LNCaP clone FGC (cell line): ENCODE measurements at places on chromosomes 13 and 19.

DNA sequence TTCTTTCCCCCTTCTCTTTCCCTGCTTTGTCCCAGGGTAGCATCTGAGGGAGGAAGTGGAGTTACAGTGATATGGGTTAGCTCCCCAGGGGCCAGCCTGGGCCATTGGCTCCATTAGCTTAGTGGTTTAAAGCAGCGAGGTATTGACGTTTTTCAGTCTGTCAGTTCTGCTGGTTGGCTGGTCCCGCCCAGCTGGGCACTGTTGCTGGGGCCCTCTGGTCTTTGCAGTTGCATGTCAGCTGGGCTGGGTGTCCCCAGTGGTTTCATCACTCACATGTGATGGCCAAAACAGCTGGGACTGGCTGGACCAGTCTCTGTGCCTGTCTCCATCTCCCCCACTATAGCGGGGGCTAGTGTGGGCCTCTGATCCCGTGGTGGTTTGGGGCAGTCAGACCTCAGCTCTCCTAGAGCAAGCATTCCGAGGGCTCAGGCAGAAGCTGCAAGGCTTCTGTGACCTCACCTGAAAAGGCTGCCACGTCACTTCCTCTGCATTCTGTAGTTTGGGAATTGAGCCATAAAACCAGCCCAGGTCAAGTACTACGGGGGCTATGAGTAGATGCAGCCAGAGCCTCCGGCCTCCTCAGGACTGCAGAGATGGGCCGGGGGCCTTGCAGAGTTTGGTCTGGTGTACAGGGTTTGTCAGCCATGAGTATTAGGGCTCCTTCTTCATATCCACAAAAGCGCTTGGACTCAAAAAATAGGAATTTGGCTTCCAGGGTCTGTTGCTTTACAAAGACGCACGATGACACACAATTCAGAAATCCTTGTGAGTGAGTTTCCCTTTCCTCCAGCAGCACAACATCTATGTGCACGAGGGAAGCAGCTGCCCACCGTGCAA lies 30.0 kb downstream of the TSSK6 start:
- DNase-seq: no peak

DNA sequence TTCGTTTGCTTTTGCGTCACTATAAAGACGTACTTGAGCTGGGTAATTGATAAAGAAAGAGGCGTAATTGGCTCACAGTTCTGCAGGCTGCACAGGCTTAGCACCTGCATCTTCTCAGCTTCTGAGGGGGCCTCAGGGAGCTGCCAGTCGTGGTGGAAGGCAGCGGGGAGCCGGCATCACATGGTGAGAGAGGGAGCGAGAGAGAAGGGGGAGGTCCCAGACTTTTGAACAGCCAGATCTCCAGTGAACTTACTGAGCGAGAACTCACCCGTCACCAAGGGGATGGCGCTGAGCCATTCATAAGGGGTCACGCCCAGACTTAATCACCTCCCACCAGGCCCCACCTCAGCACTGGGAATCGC lies 58.7 kb upstream of the F7 start:
- DNase-seq: no peak

DNA sequence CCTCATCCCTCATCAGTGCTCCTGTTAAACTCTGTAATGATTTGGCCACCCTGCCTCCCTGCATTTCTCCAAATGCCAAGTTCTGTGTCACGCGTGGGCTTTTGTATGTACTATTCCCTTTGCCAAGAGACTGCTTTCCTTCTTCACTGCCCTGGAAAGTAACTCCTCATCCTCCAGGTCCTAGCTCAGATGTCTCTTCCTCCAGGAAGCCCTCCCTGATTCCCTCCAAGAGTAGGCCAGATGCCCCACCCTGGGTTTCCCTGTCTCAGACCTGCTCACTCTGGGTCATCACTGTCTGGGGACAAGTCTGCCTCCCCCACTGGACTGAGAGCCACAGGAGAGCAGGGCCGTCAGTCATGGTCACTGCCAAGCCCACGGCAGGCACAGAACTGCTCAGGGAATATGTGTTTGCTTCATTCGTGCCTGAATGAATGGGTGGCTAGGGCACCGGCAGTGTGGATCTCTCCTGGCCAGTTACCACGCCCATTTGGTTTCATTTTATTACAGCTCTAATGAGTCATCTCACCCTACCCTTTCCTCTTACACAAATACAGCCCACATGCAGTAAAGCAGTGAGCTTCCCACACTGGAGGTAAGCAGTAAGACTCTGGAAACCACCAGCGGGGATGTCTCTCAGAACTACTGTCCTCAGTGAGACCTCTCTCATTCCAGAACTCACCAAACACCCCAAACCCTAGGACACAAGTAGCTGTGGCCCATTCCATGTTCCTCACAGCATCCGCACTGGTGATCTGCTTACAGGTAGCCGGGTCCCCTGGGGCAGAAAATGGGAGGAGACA lies 12.1 kb upstream of the GPR4 start:
- no peak for DNase-seq

DNA sequence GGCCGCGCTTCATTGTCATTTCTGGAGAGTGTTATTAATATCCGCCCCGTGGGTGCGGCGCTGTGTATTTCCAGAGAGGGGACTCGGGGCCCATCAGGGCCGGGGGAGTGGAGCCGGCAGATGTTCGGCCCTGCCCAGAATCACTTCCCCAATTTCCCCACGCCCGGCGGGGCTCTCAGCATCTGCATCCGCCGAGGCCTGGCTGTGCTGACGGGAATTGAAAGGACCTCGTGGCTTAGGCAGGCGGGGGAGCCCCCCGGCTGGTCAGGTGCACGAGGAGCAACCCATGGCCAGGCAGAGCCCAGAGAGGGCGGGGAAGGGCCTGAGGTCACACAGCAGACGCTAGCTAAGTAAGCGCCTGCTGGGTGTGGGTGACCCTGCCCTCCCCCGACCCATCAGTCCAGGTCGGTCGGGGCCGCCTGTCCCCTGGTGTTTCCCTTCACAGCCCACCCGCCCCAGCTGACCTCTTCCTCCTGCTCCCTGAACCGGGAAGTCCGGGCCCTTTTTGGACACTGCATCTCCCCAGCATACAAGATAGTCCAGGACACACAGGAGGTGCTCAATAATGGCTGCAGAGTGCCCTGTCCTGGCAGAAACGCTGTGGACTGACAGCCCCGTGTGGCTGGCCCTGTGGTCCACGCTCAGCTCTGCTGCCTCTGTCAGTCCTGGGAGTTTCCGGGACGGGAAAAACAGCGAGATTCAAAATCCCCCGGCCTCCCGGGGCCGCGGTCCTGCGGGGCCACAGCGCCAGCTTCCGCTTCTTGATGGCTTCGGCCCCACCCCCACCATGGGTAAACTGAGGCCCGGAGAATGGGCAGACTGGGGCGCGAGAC lies 22.1 kb downstream of the ARID3A start:
- DNase-seq: no peak

- DNase-seq: no peak
Measured at GRCh38 chr19:17703824-17704463, 15.3 kb upstream of the MAP1S start.

DNA sequence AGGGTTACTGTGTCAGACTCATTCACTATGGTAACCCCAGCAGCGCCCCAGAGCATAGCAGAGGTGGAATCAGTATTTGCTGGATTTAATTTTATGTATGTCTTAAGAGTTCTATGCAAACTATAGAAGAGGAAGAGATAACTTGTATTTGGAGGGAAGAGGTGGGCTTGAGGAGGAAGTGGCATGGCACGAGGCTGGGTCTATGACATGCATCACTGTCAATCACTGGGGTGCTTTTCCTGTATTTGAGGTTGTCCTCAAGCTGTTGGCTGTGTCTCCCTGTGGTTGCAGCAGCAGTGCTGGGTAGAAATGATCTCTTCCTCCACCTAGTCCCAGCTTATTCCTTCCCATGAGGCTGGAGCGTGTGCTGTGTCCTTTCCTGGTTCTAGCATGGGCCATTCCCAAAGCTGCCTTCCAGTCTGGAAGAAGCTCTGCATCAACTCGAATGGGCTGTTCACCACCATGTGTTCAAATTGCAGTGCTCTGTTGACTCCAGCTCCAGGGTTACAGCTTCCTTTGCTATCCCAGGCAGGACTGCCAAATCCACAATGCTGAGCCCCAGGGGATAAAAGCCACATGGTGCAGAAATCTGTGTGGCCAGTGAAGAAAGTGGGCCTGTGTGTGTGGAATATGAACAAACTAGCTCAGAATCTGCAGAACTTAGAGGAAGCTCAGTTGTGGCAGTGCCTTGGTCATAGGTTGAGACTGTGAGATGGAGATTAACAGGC lies 73.1 kb upstream of the MTIF3 start:
- no peak for DNase-seq

DNA sequence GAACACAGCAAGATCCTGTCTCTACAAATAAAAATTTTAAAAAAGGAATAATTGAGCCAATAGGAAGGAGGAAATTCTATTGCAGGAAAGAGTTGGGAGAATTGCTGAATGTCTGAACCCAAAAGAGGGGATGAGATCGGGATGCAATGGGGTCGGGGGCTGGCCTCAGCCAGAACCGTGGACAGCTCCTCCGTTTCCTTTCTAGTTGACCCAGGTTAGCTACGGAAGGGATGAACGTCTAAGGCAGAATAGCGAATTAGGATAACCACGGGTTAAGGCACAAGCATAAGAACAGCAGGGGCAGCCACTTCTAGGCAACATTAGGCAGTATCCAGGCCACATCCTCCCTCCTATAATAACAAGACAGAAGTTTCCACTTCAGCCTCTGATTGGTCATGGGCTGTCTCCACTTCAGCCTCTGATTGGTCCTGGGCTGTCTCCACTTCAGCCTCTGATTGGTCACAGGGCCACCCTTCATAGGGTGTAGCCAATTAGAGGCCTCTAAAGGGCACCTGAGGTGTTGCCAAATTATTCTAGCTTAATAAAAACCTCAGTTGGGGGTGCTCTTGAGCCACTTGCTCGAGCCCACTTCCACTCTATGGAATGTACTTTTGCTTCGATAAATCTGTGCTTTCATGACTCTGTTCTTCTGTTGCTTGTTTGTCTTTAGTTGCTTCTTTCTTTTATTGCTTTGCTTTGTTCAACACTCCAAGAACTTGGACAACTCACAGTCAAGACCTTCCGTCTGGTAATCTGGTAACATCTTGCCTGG lies 24.9 kb upstream of the TPM4 start:
- DNase-seq: no peak

DNA sequence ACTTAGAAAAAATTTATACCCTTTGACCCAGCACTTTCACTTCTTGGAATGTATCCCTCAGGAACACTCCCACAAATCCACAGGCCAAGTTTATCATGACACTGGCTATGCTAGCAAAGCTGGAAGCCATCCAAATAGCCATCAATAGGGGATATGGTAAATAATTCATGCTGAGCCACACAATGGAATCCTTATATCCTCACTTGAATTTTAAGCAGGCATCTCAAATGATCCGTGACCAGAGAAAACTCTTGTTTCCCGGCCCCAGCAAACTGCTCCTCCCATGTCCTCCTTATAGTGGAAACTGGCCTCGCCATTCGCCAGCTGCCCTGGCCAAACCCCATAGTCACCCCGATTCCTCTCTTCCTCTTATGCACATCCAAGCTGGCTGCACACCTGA lies 37.6 kb downstream of the GRIK5 start:
- DNase-seq: no peak

DNA sequence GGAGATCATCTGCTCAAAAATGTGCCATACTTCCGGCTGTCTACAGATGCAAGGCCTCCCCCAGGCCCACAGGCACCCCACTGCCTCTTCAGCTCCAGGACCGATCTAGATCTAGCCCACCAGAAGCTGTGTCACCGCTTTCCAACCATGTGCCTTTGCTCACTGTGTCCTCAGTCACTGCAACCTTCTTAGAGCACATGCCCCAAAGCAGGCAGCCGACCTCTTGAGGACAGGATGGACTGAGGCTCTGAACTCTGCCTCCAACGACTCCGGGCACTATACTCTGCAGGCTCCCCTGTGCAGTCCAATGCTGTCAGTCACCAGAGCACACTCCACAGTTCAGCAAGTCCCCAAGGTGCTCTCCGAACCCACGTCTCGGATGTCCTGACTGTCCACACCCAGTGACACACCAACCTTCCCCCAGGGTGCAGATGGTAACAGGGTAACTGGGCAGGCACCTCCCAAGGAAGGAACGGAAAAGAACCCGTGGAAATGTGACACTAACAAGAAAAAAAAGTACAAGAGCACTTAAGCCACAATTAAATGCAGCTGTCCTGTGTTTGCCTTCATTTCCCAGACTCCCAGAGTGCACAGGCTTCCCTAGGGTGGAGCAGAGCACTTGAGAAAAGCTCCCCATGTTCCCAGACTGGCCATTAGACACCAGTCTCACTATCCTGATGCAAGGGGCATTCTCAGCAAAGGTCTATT lies 4.8 kb downstream of the STK24 start:
- no peak for DNase-seq

GRCh38 chr13:39119422-39119821 lies 81.2 kb downstream of the NHLRC3 start:
- DNase-seq: no peak

DNA sequence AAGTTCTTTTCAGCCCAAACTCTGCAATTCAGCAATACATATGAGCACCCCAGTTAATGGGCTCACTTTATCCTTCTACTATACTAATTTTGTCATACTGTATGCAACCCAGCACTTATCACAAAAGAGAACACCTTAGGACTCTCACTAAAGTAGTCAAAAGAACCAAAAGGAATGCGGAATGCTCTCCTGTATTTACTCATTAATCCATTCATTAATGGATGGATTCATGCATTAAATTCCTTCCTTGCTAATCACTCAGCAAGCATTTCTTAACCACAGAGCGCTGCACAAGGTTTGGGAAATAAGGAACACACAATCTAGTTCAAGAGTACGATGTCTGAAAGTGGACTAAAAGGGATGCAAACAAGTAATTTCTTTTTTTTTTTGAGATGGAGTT lies 12.8 kb upstream of the DOCK9 start:
- DNase-seq: no peak

DNA sequence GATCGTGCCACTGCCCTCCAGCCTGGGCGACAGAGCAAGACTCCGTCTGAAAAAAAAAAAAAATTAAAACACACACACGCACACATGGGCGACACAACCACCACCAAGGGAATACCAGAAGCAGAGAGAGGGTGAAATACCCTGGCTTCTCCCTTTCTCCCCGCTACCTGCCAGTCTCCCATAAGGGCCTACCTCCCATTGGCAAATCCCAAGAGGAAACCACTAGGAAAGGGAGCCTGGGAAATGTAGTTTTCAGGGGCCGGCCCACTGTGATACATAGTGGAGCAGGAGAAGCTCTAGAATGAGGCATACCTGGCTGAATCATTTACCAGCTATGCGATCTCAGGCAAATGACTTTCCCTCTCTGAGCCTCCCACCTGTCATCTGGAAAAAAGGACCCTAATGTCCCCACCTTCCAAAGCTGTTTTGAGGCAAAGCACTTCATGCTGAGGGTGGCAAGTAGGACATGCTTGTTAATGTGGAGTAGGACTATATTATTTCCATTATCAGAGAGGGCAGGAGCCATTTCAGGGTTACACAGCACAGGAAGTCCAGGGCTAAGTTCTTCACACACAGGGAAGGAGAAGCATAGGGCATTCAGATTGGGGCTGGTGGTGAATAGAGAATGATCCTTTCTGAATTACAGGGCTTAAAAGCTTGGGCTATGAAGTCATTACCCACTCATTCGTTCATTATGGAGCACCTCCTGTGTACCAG lies 14.3 kb upstream of the HNRNPUL1 start:
- DNase-seq: no peak

GRCh38 chr13:109162248-109163036 lies 533.0 kb downstream of the MYO16 start:
- DNase-seq: no peak
